ENCODE measurements at places on chromosomes 12 and 14.
A peak's percentile ranks its signal among the peaks of the same experiment; 100 is the strongest.

- no peaks in the 10 kb centered on the region for H3K27me3 ChIP-seq
- no peak overlapping the region for H3K27ac ChIP-seq
- no peak for DNase-seq
- no peaks in the 10 kb centered on the region for H3K36me3 ChIP-seq
- no peak overlapping the region for H3K4me3 ChIP-seq
These were observed 171.6 kb upstream of the PTPRQ start for GRCh38 chr12:80272387-80272915.

GRCh38 chr12:2052826-2053678, at the start of gene CACNA1C:
Gene CACNA1C, plus strand, starts transcription at chr12:2052987. Its CDS starts 576 bp downstream, at chr12:2053563.
- H3K4me1 ChIP-seq = peaks cover 13% of the 10 kb centered on the region
- H3K4me3 ChIP-seq = peak within 1 kb of the TSS; percentile 55
- no peaks in the 10 kb centered on the region for H3K36me3 ChIP-seq
- no peak for DNase-seq
- peak within 1 kb of the TSS; percentile 65 for H3K27ac ChIP-seq

GRCh38 chr12:1808798-1809480, 11.4 kb upstream of the LRTM2 start:
- H3K4me3 ChIP-seq = no peak overlapping the region
- H3K27ac ChIP-seq = no peak overlapping the region
- H3K36me3 ChIP-seq = no peaks in the 10 kb centered on the region
- peaks cover 6% of the 10 kb centered on the region for H3K4me1 ChIP-seq

DNA sequence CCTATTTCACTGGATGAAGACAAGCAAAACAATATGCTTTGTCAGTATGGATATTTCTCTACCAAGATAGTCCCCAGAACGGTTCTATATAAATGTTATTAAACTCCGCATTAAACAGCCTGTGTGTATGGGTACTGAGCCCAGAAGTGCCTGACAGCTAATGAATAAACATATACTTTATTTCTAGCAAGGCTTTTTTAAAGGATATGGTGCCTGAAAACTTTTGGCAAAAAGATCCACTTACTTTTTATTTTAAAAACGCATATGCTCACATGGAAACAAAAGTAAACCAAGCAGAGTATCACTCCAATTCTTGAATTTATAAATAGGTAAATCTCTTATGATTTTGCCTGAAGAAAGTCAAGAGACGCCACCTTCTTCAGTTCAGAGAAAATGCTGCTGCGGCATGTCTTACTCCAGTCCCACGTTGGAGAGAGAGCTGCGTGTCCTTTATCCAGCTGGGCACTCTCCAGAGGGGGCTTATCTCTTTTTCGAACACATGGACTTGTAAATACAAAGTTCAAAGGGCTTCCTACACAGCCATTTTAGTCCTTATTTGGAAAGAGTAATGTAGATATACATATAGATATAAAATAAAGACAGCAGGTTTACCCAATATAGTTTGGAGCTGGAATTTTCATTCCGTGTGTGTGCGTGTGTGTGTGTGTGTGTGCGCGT, 264.2 kb downstream of the ADAMTS20 start:
- no peak overlapping the region for H3K4me3 ChIP-seq
- H3K27me3 ChIP-seq = no peaks in the 10 kb centered on the region
- no peak overlapping the region for H3K27ac ChIP-seq
- peaks cover 5% of the 10 kb centered on the region for H3K4me1 ChIP-seq

- H3K27me3 ChIP-seq = no peaks in the 10 kb centered on the region
- no peak for DNase-seq
These were observed 17.6 kb downstream of the MMAB start for GRCh38 chr12:109555431-109556315.

DNA sequence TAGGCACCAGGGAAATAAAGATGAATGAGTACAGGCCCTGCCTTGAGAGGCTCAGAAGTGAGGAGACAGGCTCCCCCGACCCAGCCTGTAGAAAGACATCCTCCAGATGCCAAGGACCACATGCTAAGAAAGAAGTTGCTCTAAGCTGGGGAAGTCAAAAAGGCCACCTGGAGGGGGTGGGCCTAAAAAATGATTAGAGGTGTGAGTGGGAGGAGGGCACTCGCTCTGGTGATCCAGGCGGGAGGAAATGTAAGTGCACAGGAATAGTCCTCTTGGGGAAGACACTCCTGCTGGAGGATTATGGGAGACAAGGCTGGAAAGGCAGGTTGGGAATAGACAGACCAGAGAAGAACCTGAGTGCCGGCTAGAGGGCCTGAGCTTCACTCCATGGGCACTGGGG, 32.2 kb downstream of the SMUG1 start:
- no peaks in the 10 kb centered on the region for H3K36me3 ChIP-seq
- no peaks in the 10 kb centered on the region for H3K27me3 ChIP-seq
- H3K27ac ChIP-seq = no peak overlapping the region
- no peak for DNase-seq
- no peaks in the 10 kb centered on the region for H3K4me1 ChIP-seq

- H3K27ac ChIP-seq = no peak overlapping the region
- peak; percentile 40 for DNase-seq
- no peaks in the 10 kb centered on the region for H3K4me1 ChIP-seq
- no peak overlapping the region for H3K4me3 ChIP-seq
- H3K36me3 ChIP-seq = no peaks in the 10 kb centered on the region
These were observed 39.6 kb downstream of the IQSEC3 start for GRCh38 chr12:106118-106591.

DNA sequence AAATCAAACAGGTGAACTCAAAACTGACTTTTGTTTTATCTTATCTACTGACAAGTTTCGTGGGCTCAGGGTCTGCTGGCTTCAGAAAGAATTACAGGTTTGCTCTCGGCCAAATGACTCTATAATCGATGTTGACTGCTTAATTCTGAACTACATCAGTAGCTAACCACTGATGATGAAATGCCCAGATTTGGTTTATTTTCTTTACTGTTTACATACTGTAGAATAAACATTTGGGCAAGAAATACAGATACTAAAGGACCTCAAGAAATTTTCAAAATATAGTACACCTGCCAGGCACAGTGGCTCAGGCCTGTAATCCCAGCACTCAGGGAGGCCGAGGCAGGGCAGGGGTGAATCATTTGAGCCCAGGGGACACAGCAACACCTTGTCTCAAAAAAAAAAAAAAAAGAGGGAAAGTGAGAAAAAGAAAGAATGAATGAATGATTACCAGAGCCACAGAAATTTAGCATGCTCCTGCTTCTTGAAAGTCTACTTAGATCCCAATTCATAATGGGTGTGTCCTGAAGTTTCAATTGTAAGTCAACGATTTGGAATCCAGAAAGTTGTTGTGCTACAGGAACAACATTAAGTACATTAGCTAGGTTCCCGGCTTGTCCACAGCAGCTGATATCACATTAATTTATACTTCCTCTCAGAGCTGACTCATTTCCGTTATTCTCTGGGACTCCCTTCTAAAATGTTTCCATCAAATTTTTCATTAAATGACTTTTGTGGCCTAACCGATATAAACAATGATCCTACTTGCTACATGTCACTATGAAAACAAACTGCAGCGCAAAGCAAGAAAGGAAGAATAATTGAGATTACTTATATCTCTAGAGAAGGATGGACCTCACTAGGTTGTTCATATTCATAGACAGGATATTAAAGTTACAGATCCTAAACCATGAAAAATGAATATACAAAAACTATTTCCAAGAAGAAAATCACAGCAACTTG, 134.3 kb downstream of the MED13L start:
- DNase-seq = no peak
- no peak overlapping the region for H3K27ac ChIP-seq
- peaks cover 41% of the 10 kb centered on the region for H3K4me1 ChIP-seq
- H3K27me3 ChIP-seq = no peaks in the 10 kb centered on the region

- H3K27ac ChIP-seq = no peak overlapping the region
- H3K4me1 ChIP-seq = peaks cover 7% of the 10 kb centered on the region
- no peak for DNase-seq
- no peaks in the 10 kb centered on the region for H3K36me3 ChIP-seq
- H3K4me3 ChIP-seq = peak overlapping the region; percentile 51
These were observed 130.9 kb downstream of the NDUFA12 start for GRCh38 chr12:94872671-94872970.

- no peak overlapping the region for H3K4me3 ChIP-seq
- H3K4me1 ChIP-seq = peaks cover 5% of the 10 kb centered on the region
- H3K36me3 ChIP-seq = peaks cover 72% of the 10 kb centered on the region
- no peak overlapping the region for H3K27ac ChIP-seq
- no peaks in the 10 kb centered on the region for H3K27me3 ChIP-seq
- DNase-seq = no peak
These were observed 302.1 kb downstream of the MED13L start for GRCh38 chr12:115975411-115975810.

DNA sequence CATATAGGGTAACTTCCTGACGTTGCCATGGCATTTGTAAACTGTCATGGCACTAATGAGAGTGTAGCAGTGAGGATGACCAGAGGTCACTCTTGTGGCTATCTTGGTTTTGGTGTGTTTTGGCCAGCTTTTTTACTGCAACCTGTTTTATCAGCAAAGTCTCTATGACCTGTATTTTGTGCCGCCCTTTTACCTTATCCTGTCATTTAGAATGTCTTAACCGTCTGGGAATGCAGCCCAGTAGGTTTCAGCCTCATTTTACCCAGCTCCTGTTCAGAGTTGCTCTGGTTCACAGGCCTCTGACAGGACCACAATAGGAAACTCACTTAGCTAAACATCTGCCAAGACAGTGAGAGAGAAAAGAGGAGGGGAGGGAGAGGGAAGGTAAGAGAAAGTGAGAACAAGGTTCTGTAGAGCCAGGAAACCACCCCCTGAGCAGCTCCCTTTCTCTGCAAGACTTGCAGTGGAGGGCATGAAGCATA, 64.8 kb upstream of the PLEKHG3 start:
- no peak overlapping the region for H3K27ac ChIP-seq
- H3K4me1 ChIP-seq = peaks cover 3% of the 10 kb centered on the region
- no peak for DNase-seq
- no peaks in the 10 kb centered on the region for H3K36me3 ChIP-seq

DNA sequence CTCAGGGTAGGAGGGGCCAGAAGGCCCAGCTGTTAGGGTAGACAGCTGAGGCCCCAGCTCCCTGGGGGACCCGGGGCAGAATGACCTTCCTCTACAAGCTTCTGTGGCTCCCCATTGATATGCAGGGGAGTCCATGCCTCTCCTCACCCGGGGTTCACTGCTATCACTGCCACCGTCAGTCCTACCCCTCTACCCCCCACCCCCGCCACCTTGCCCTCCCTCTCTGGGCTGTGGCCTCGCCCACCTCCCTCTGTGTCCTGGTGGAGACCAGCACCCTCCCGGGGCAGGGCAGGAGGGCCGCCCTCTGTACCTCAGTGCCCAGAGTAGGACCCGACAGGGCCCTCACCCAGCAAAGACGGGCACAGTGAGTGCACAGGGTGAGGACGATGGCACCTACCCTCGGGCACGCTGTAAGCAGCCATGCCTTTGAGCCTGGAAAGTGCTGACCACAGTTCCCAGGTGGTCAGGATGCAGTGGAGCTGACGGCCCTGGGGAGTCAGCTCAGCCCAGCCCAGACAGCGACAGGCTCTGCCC, 88.4 kb upstream of the SFSWAP start:
- H3K27ac ChIP-seq = no peak overlapping the region
- DNase-seq = no peak
- no peaks in the 10 kb centered on the region for H3K4me1 ChIP-seq
- no peaks in the 10 kb centered on the region for H3K36me3 ChIP-seq

DNA sequence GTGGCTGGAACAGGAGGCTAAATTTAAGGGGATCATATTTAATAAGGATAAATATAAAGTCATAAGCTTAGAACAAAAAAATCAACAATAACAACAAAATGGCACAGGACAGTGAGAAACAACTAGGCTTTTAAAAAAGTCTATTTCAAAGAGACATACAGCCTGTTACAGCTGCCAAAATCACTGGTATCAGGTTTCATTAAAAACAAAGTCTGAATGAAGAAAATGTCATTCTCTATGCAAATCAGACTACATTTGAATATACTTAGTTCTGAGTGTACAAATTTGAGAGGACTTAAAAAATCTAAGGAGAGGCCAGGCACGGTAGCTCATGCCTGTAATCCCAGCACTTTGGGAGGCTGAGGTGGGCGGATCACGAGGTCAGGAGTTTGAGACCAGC, 44.0 kb downstream of the TFCP2 start:
- no peaks in the 10 kb centered on the region for H3K27me3 ChIP-seq
- no peaks in the 10 kb centered on the region for H3K4me1 ChIP-seq
- H3K36me3 ChIP-seq = peaks cover 10% of the 10 kb centered on the region

DNA sequence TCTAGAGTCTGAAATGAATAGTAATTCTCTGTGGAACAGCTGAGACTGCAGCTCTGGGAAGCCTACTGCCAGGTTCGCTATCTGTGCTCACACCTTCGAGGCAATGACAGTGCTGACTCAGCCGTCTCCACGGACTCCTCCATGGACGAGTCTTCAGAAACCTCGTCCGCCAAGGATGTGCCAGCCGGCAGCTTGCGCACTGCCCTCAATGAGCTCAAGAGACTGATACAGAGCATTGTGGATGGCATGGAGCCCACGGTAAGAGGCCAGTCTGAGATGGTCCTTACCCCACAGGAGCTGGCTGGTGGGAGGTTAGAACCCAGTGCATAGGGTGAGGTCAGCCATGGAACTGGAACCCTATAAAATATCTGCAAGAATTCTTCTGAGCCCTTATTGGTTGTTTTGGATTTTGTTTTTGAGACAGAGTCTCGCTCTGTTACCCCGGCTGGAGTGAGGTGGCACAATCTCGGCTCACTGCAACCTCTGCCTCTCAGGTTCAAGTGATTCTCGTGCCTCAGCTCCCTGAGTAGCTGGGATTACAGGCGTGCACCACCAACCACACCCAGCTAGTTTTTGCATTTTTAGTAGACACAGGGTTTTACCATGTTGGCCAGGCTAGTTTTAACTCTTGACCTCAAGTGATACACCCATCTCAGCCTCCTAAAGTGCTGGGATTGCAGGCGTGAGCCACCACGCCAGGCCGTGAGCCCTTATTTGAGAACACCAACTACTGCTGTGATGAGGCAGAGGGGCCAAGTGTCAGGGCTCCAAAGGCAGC, 43.9 kb downstream of the RAB35 start:
- DNase-seq = no peak
- H3K4me1 ChIP-seq = no peaks in the 10 kb centered on the region
- no peak overlapping the region for H3K27ac ChIP-seq
- H3K4me3 ChIP-seq = no peak overlapping the region

- H3K27me3 ChIP-seq = no peaks in the 10 kb centered on the region
- H3K4me1 ChIP-seq = no peaks in the 10 kb centered on the region
- no peak overlapping the region for H3K27ac ChIP-seq
- H3K4me3 ChIP-seq = no peak overlapping the region
- H3K36me3 ChIP-seq = no peaks in the 10 kb centered on the region
These were observed 190.7 kb upstream of the BMP4 start for GRCh38 chr14:54147282-54147681.

DNA sequence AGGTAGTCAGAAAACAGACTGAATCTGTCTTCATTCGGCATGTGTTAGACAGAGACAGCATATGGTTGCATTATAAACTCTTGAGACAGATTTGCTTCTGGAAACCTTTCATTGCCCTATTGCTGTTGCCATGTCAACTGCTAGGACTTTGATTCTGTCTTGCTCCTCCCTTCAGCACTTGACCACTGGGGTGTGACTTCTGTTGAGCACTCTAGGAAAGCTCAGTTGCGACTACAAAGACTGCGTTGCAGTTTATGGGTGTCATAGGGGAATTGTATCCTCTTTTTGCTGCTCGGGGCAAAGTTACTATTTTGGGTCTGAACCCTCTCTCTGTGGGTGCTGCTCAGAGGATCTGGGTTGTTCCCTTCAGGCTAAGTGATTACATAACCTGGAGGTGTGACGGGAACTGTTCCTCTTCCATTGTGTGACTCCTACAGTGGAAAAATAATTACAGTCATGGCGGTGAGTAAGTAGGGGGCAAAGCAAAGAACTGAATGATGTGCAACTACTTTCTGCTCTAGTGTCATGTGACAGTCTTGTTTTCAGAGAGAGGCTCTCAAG, 44.3 kb upstream of the TRIM9 start:
- H3K4me3 ChIP-seq = no peak overlapping the region
- no peak for DNase-seq
- no peaks in the 10 kb centered on the region for H3K36me3 ChIP-seq
- H3K27me3 ChIP-seq = no peaks in the 10 kb centered on the region

All from upper lobe of right lung (tissue), 1 donor.